Peyer's patch (tissue), 4 donors: ENCODE measurements at places on chromosomes 11 and 22.

DNA sequence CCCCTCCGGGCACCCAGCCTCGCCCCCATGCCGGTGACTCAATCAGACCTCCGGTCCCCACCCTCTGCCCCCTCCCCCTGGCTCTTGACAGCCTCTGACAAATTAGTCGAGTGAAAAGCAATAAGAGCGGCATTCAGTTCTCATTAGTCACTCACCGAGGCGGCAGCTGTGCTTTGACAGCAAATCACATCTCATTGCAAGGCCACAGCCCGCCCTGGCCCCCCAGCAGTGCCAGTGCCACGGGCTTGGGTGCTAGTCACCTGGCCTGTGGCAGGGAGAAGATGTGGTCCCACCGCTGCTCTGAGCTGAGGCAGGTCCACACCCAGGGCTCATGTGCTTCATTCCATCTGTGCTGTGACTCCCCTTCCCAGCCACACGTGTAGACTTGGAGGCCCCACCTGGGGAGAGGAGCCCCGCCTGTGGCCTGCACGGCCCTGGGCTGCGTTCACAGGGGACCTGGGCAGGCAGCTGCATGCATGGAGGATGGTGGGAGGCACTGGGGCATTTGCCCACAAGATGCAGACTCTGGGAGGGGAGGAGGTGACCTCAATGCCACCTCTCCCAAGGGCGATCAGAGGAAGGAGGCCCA lies 7.4 kb upstream of the TH start:
- DNase-seq, result no peak

- no peak for DNase-seq
Observed at GRCh38 chr11:82858133-82858532, 42.1 kb downstream of the PRCP start.

DNA sequence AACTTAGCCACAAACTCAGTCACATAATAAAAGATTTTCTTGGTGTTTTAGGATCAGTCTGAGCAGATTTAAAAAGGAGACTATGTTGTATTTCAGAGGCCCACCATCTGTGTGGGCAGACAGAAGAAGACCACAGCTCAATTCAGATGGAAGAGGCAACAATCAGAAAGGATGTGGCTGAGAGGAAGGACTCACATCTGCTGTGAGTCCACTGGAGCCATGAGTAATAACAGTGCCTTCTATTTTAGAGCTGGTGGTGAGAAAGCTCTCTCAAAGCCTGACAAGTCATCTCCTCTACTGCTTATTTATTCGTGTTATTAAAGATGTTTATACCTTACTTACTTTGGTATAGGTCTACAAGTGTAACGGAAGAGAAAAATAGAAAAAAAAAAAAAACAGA lies 357.2 kb downstream of the OPCML start:
- DNase-seq, result no peak

DNA sequence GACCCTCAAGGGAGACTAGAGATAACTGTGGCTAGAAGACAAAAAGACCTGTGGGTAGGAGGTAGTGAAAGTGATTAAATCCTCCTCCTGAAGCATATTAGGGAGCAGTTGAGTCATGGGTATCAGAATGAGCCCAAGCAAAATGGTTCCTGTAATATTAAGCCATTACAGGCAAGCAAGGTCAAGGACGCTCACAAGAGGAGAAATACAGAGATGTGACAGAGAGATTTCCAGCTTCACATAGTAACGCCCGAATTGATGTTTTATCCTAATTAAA lies 77.7 kb downstream of the FAM76B start:
- no peak for DNase-seq

DNA sequence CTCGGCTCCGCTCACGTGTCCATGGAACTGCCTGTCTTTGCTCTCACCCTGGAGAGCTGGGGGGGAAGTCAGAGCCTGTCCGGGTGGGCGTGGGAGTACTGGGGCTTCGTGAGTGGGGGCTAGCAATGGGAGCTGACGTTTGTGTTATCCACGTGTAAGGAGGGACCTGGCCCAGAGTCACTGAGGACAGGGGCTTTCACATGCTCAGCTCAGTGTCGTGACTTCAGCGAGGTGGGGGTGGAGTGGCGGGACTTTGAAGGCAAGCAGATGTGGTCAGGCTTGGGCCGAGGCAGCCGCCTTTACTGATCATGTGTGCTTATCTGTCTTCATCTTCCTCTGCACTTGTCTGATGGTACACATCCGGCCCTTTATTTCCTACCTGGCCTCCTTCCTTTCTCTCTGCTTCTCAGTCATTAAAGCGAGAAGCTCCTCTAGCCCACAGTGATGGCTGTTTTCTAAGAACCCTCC lies 113.1 kb upstream of the NNMT start:
- no peak for DNase-seq

GRCh38 chr22:28608546-28608945 lies 71.1 kb downstream of the TTC28 start:
- no peak for DNase-seq

DNA sequence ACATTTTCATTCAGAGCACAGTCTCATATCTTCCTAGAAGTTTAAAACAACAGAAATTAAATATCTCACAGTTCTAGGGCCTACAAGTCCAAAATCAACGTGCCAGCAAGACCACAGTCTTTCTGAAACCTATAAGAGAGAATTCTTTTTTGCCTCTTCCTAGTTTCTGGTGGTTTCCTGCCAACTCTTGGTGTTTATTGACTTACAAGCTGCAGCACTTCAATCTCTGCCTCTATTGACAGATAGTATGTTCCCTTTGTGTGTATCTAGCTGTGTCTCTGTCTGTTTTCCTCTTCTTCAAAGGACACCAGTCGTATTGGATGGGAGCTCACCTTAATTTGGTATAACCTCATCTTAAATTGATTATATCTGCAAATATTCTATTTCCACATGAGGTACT lies 347.5 kb downstream of the DCDC1 start:
- DNase-seq, result no peak

- no peak for DNase-seq
Observed at GRCh38 chr11:108901359-108901758, 236.5 kb downstream of the DDX10 start.

- no peak for DNase-seq
Observed at GRCh38 chr22:19772422-19772672, 11.8 kb downstream of the TBX1 start.

DNA sequence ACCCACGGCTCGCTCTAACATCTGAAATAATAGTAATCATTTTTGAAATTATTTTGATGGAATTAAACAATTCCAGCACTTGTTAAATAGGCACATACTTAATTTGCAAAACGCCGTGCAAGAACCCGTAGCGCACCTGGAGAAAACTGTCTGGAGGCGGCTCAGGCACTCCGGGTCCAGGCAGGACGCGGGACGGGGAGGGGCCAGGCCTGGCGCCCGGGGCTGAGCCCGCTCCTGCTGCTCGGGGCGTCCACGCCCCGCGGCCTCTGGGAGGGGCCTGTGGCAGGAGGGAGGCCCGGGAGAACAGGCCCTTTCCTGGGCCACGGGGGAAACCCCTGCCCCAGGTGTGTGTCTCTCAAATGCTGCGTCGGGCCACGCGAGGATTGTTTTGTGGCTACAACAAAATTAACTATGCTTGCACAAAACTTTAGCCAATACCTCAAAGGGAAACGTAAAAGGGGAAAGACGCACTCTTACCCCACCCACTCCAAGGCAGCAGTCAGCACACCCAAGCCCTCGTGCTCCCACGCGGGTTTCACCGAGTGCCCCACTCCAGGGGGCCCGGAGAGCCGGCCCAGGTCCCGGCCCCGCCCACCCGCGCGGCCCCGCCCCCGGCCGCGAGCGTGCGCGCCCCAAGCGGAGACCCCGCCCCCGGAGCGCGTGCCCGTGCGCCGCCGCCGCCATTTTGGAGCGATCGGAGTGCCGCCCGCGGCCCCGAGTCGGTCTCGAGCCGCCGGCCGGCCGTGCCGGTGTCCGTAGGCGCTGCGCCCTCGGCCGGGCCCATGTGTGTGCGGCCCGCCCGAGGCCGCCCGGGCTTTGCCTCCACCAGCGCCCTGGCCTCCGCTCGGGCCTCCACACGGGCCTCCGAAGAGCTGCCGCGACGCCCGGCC lies at the start of gene PPP6R2:
Gene PPP6R2 (plus strand): TSS at position 677 of the 890 bp plus-strand sequence. CDS start 50,582 bp downstream, outside the sequence.
- DNase-seq, result peak; percentile 84

- DNase-seq, result peak; percentile 9
Observed at GRCh38 chr11:1952806-1953482, 5.8 kb downstream of the MRPL23 start.

- DNase-seq, result no peak
Observed at GRCh38 chr11:130338667-130339066, 23.9 kb upstream of the ZBTB44 start.

GRCh38 chr11:81159900-81160299 lies 1573.8 kb downstream of the FAM181B start:
- DNase-seq, result no peak

- DNase-seq, result no peak
Observed at GRCh38 chr22:36807627-36808026, 9.2 kb downstream of the PVALB start.
